ENCODE measurements at places on chromosomes 6 and 20. TPM values are rescaled to one million over a fixed set of nuclear protein-coding genes. Genes with fewer than 3 reads are reported as not detected.
A peak's percentile ranks its signal among the peaks of the same experiment; 100 is the strongest.

- DNase-seq = no peak
Measured at GRCh38 chr6:53306819-53307347, 41.9 kb downstream of the ELOVL5 start.

GRCh38 chr6:43444582-43444981, 10.8 kb downstream of the DLK2 start:
- DNase-seq = no peak

DNA sequence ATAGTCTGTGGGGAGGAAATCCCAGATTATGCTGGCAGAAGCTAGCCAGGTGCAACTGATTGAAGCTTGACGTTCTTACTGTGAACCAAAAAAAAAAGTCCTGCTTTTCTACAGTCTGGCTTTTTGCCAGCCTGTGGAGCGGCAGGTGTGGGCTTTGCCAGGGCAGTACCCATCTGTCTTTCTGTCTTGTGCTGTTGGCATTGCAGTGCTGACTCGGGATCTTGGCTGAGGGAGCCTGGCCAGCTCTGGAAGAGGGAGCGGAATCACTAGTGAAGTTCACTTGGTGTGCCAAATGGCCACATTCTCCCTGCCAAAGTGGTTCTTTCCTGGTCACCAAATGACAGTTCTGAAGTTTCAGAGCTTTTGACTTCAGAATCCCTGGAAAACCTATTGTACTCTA, 5.0 kb downstream of the KIF3B start:
- no peak for DNase-seq

Gene KHDRBS2
- polyA plus RNA-seq = not detected

GRCh38 chr6:30211899-30212298, 1.3 kb downstream of the TRIM26 start:
- no peak for DNase-seq

DNA sequence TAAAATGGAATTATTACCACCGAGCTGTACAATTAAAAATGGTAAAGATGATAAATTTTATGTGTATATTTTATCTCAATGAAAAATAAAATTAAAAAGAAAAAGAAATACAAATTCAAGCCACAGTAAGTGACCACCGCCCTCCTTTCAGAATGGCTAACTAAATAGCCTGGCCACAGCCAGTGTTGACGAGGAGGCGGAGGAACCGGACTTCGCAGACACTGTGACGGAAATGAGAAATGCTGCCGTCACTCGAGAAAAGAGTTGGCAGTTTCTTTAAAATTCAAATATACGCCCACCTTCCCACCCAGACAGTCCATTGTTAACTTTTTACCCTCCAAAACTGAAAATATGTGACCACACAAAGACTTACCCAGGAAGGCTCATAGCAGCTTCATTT, 50.0 kb downstream of the FOXF2 start:
- no peak for DNase-seq

DNA sequence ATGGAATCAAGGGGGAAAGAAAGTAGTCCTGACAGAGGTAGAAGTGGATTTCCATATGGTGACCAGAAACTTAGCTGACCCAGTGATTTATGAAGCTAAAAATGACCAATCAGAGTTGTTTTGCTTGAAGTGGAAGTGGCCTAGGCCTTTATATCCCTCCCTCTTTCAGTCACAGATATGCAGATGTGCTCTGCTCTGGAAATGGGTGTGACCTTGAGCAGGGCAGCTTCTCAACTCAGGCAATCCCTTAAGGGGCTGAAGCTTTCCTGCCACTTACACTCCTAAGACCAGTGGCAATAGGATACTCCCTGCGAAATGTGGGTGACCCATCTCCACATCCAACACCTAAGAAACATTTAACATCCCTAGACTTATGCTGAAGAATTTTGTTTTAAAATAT, 256.6 kb downstream of the EYS start:
- DNase-seq = no peak

GRCh38 chr6:87706187-87706966, 4.3 kb upstream of the AKIRIN2 start:
- peak; percentile 78 for DNase-seq

Gene GGTLC1
- polyA plus RNA-seq = not detected

GRCh38 chr20:25285091-25285647, 37.3 kb downstream of the PYGB start:
- DNase-seq = no peak

DNA sequence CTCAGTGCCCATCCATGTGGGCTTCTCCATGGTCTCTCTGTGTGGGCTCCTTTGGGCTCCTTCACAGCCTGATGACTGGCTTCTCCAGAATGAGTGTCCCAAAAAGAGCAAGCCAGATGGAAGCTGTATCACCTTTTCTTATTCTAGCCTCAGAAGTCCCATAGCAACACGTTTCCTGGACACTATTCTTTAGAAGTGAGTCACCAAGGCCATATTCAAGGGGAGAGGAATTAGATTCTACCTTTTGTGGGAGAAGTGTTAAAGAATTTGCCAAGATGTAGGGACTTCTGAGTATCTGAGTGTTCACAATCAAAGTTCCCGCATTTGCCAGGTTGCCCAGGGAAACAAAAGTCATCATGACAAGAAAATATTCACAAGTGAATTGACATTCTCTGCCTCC, 20.7 kb upstream of the TBC1D22B start:
- DNase-seq = no peak

Gene CLVS2
- polyA plus RNA-seq = not detected

Gene ID1
- polyA plus RNA-seq = 14.5 TPM

Measured in fibroblast of lung (primary cell).